ENCODE measurements at places on chromosomes 11 and 22.

GRCh38 chr11:65502555-65503367 is 3.9 kb downstream of the MALAT1 start:
- DNase-seq, result peak; percentile 20

- DNase-seq, result no peak
Observed at GRCh38 chr11:71222318-71223080, 29.9 kb downstream of the SHANK2 start.

DNA sequence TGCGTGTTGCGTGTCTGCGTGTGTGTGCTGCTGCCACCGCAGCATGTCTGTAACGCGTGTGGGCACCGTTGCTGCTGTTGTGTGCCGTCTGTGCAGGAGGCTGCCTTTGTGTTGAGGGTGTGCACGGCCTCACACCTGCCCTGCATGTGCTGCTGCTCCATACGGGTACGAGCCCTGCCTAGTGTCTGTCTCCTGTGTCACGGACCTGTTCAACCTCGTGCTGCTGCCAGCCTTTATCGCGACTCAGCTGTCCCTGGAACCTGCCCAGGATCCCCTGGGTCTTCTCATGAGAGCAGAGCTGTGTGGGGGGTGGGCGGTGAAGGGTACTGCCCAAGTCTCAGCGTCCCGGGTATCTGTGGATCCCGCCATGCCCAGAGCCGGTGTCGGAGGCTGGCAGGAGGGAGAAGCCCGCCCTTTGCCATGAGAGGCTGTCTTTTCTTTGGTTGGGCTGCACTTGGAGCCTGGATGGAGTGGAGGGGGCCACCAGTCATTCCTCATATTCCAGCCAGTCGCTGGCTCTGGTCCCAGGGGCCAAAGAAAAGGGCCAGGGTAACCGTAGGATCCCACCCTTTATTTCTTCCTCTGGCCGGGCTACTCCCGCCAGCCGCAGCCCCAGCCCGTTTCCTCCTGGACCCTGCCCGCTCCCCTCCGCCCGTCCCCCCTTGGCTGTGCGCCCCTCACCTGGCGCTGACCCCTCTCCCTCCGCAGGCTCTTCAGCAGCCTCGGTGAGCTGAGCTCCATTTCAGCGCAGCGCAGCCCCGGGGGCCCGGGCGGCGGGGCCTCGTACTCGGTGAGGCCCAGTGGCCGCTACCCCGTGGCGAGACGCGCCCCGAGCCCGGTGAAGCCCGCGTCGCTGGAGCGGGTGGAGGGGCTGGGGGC is 7.8 kb upstream of the ACR start:
- DNase-seq, result no peak

DNA sequence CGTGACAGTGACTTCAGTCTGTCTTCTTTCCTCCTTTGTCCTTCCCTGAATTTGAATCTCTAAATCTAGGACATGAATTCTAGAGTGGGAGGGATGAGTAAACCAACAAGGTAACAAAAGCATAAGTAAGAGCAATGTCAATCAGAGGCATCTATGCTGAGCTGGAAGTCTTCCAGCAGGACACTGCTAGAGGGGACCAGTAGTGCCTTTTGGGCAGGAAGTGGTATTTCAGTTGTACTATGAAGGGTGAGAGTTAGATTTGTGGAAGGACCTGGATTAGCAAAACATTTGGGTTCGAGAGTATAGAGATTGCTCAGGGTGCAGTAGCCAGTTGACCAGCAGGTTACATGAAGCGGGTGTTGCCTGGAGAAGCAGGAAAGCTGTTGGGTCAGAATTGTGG is 40.3 kb downstream of the MEI1 start:
- DNase-seq, result no peak

DNA sequence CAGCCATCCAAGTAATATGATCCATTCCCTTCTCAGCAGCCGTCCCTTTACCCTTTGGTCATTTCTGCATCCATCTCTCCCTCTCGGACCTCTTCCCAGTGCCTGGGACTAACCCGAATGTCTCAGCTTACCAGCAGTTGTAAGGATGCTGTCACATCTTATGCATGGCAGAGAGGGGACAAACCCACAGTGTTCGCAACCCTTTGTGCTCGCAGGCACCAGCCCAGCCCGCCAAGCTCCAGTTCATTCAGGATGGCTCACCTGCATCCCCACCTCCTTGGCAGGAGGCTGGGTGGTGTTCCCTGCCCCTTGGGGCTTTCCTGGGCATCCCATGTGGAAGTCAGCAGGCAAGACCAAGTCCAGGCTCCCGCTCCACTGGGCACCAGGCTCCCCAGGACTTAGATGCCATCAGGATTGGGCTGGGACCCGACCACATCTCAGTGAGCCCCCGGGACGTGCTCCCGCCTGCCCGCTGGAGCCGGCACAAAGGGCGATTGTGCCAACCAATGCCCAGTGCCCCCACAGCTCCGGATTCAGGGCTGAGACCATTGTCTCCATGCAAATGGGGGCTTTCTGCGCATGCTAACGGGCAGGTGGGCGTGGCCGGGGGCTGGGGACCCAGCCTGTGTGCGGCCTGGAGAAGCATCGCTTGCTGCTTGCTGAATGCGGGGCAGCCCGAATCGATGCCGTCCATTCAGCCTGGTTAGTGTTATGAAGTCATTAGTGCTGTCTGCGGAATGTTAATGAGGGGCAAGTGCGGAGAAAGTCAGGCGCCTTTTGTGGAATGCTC is 108.6 kb downstream of the KCNQ1OT1 start:
- no peak for DNase-seq

GRCh38 chr11:8019314-8020243 is 32.4 kb downstream of the EIF3F start:
- peak; percentile 17 for DNase-seq

- DNase-seq, result no peak
Observed at GRCh38 chr11:9982127-9982795, 311.8 kb downstream of the SBF2 start.

- DNase-seq, result no peak
Observed at GRCh38 chr22:30204015-30204741, 42.4 kb downstream of the LIF start.

DNA sequence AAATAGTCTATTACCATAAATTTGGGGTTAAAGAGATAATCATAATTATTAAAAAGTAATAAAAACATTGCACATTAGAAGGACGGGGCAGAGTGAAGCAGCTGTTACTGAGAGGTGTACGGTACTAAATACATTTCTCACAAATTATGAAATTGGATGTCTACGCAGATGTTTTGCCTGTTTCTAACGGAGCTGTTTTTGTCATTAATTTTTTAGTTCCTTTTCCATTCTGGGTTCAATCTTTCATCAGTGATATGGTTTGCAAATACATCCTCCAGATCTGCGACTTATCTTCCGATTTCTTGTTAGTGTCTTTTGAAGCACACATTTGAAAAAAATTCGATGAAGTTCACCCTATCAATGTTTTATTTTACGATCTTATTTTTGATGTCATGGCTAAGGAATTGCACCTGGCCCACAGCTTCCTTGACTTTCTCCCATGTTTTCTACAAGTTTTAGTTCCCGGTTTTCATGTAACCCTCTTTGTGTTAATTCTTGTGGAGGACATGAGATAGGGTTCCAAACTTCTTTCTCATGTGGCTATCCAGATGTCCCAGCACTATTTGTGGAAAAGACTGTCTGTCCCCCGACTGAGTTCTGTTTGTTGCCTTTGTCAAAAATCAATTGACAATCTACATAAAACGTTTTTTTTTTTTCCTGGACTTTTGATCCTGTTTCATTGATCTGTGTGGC is 21.3 kb upstream of the KRTAP5-6 start:
- no peak for DNase-seq

DNA sequence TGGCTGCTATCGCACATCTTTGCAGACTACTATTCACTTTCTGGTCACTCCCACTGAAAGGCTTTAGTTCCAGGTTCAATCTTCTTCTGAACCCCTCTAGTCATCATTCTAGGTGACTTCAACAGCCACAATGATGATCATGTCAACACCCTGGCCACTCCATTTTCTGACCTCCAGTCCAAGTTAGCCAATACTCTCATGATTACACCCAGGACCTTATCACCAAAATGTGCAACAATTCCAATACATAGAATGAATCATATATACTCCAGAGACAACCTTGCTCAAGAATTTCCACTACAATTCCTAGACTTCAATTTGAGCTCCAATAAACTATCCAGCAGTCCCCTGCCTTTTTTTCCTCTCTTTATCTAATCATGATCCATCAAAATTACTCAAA is 70.7 kb downstream of the PAK1 start:
- no peak for DNase-seq

GRCh38 chr11:121435132-121435531 is 17.0 kb upstream of the SORL1 start:
- DNase-seq, result no peak

DNA sequence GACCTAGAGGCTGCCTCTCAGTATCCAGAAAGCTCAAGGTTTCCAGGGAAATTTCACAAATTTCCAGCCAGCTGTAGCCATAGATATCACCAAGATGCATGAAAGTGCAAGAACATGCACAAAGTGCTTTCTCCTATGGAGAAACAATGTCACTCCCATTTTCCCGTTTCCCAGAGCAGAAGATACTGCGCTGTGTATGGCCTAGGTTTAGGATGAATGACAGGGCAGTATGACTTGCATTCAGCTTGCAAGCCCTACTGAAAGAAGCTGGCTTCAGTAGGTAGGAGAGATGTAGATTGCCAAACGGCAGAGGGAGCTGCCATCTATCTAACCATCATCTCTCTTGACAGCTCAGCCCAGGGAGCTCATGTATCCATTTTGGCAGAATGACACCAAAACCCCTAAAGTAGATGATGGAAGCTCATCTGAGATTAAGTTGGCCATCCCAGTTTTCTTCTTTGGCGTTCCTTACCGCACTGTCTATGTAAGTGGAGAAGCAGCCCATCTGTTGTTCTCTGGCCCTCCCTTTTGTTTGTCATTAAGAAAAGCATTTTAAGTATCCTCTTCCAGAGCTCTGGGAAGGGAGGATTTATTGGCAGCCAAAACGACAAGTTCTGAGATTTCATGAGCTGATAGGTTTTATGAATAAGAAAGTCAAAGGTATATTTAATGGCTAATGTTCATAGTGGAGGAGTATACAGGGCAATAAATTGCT is 4.6 kb downstream of the TECTA start:
- no peak for DNase-seq

DNA sequence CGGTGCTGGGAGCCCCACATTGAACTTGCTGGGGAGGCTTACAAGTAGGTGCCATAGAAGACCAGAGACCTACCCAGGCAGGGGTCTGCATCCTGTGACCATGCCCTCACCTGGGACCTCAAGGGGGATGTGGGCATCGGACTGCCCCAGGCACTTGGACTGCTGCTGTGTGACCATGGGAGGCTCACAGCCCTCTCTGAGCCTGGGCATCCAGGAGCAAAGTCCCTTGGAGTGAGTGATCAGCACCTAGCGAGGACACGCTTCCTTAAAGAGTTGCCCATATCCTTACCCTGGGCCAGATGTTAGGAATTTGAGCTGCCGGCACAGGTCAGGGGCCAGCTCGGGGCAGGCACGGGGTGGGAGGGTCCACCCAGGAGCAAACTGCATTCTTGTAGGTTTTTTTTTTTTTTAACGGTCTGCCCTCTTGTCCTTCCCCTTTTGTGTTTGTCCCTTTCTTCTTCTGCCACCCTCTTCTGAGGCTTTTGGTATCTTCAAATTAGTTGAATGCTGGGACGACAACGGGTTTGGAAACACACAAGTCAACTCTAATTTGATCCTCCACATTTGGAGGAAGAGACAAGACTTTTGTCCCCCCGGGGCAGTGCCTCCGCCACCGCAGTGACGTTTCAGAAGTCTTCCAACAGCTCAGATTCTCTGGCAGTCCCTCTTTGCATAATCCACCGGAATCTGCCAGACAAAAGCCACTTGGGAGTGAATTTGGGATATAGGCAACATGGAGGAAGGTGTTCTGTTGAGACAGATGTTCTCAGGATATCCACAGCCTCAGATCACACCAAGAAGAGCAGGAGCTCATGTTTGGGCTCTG is 46.1 kb upstream of the LINC01488 start:
- no peak for DNase-seq

GRCh38 chr11:6608726-6609501 is 3.1 kb downstream of the TAF10 start:
- no peak for DNase-seq

- DNase-seq, result no peak
Observed at GRCh38 chr11:69401715-69402114, 79.7 kb upstream of the LINC01488 start.

DNA sequence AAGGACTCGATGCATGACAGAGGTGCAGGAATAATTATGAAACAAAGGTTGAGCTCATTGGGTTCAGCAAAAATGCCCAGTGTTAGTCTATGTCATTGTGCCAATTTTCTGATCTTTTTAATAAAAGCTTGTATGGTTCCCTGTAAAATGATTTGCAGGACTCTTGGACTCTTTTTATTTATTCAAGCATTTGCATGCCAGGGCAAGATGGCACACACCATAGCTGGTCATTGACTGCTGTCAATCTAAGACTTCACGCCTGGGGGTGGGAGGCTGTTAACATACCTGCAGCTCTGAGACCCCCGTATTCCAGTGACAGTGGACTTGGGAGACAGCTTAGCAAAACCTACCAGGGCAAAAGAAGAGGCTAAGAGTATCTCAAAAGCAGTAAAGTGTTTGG is 32.0 kb upstream of the ANO1 start:
- no peak for DNase-seq

DNA sequence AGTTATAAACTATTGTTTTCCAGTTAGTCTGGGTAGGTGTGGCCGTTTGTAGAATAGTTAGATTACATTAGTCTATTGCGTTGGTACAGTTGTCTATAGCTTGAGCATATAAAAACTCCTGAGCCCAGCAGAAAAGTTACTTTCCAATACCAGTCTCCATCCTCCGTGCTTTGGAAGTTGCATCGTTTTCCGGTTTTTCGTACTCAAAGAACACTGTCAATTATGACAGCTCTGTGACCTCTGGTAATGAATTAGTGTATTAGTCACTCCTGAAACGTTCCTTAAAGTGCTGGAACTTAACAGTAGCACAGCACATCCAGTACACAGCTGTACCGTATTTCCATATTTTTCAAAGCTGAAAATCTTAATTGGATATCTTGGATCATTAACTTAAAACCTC is 808 bp upstream of the MSANTD2 start:
- DNase-seq, result no peak

DNA sequence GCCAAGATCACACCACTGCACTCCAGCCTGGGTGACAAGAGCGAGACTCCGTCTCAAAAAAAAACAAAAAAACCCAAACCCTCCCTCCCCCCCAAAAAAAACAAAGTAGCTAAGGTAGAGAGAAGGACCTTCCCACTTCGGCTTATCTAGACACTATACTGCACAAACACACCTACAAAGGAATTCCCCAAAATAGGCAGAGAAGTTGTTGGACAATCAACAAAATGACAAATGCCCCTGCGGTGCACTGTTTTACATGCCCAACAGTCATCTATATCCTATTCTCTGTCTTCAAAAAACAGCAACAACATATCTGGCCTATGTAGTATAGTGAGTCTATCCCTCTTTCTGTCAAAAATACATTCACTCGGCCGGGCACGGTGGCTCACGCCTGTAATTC is 6.6 kb upstream of the DPF2 start:
- no peak for DNase-seq

All from naive thymus-derived CD4-positive, alpha-beta T cell (primary cell).